ENCODE measurements at places on chromosomes 5 and 9. TPM values are rescaled to one million over a fixed set of nuclear protein-coding genes. Genes with fewer than 3 reads are reported as not detected.

GRCh38 chr9:22119522-22120158, 110.5 kb upstream of the CDKN2B start:
- no peak for DNase-seq

GRCh38 chr9:93143830-93144530, 9.9 kb upstream of the NINJ1 start:
- no peak for DNase-seq

DNA sequence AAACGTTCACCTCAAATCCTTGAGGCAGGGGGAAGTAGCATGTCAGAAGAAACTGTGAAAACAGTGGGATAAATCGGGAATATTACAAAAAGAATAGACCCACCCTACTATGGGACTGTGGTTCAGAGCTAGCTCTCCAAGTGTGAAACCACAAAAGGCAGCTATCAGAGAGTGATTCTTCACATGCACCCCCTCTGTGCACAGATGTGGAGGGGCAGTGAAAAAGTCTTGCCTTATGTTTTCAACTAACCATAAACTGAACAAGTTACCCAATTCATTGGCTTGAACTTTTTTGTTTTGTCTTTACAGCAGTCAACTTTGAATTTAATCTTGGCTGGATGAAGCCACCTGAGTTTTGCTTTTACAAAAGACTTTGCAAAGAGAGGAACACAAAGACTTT, 98.8 kb upstream of the NR4A3 start:
- no peak for DNase-seq

LCP2 gene
- total RNA-seq: 7.1 TPM

Data from left ventricle myocardium superior (tissue), 1 donor.